ENCODE measurements at places on chromosomes 1 and 21.

DNA sequence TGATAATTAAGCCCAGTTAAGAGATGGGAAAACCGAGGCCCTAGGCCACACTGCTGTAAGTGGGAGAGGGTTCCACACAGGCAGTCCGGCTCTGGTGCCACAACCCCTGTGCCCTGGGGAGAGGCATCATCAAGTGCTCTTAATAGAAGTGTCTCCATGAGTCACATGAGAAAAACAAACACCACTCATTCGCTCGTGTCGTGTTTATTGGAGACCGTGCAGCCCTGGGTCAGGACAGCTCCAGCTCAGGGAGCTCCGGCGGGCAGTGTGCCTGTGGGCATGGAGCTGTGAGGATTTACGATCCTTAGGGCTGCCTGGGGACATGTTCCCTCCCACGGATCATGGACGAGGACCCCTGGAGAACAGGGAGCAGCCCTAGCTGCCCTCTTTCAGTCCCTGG lies 658.5 kb downstream of the AJAP1 start:
- DNase-seq = no peak

DNA sequence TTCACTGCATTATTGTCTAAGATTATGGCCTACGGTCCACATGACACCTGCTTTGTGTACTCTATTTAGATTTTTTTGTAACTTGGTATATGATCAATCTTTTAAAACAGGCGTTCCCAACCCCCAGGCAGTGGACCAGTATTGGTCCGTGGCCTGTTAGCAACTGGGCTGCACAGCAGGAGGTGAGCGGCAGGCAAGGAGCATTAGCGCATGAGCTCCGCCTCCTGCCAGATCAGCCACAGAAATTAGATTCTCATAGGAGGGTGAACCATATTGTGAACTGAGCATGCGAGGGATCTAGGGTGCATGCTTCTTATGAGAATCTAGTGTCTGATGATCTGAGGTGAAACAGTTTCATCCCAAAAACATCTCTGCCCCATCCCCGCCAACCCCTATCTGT lies 228.4 kb upstream of the NR5A2 start:
- DNase-seq = no peak

GRCh38 chr21:42956824-42957630 lies 17.3 kb upstream of the PKNOX1 start:
- DNase-seq = no peak

GRCh38 chr1:79052829-79053449 lies 46.4 kb upstream of the ADGRL4 start:
- no peak for DNase-seq

DNA sequence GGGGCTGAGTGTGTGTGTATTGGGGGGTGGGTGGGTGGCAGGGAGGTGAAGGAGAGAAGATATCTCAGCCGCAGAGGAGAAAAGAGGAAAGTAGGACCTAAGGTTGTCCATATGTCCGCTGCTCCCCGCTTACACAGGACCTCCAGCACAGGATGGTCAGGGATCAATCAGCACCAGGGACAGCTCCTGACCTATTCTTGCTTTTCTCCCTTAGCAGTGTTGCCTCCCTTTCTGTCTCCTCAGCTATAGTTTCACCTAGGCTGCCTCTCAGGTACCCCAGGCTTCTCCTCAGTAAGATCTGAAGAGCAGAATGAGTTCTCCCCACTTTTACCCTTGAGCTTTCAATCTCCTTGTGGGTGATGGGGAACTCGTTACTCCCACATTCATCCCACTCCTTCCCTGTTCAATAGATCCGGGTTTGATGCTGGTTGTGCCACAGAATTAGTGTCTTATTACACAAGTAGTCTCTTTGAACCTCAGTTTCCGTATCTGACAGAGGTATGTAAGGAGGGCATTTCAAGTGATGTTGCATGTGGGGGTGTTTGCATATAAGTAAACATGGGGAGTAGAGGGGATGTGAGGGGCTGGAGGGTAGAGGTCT lies 1.4 kb upstream of the DPH2 start:
- no peak for DNase-seq

GRCh38 chr1:24215226-24215814 lies 28.2 kb upstream of the IFNLR1 start:
- DNase-seq = no peak

Measured in kidney epithelial cell (primary cell).